ENCODE measurements at places on chromosomes 3 and 15. TPM values are rescaled to one million over a fixed set of nuclear protein-coding genes. Genes with fewer than 3 reads are reported as not detected.

Gene LSAMP
- 0.37 TPM for total RNA-seq

Gene ZNF106
- total RNA-seq: 29.2 TPM

DNA sequence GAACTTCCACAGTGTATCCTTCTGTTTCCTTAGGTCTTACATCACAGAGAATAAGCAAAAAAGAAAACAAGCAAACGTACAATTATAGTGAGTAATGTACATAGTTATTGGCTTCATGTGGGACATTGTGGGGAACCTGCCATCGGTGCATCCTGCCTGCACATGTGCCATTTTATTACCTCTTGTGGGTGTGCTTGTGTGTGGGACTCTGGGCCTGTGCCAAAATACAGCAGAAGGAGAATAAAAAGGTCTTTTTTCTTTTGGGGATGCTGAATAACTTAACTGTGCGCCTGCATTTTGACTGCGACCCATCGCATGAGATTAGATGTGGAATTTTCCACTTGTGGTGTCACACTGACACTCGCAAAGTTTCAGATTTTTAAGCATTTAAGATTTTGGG, 169.6 kb upstream of the DCBLD2 start:
- DNase-seq: no peak

DNA sequence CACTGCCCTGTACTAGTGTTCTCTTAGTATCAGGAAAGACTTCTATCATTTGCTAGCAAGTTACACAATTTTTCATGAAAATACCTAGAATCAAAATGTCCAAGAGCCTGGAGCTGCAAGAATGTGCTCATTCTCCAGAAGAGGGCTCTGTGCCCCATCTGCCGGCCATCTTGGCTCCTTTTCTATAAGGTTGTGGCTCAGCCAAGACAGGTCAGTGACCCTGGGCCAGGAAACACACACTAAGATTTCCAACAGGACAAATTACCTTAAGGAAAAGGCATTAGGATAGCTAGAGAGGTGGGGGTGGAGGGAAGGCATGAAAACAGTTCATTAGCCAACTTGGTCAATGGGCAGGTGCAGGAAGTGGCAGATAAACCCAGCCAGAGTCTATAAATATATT, 20.7 kb downstream of the TIMP4 start:
- peak; percentile 20 for DNase-seq

Gene GOLGA8S
- not detected for total RNA-seq

DNA sequence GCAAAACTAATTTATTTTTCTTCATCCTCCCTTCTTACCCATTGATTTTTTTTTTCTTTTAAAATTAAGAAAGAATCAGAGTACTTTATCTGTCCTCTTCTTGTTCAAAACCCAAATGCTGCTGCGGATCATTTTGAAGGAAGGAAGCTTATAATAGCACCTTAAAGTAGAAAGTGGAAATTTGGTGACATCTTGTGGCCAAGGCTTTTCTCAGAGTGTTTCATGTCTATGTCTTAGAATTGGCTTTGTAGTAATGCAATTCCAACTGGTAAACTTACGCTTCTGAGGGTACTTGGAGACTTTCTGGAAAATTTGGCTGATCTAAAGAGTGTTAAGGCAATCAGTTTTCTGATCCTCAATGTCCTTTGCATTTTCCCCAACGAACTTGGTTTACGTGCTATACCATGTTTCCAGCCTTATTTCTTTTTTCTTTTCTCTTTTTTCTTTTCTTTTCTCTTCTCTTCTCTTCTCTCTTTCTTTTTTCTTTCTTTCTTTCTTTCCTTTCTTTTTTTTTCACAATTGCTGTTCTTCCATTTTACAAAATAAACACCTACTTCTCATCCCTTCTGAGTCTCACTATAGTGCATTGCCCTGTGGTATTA, 30.7 kb downstream of the C3orf38 start:
- DNase-seq: no peak

GRCh38 chr15:52794665-52795463, 4.7 kb upstream of the ONECUT1 start:
- DNase-seq: peak; percentile 74

- DNase-seq: no peak
Observed at GRCh38 chr3:70829092-70829491, 516.7 kb upstream of the MDFIC2 start.

Gene FGD5
- total RNA-seq: 19.8 TPM

GRCh38 chr3:105360003-105360402, 6.7 kb upstream of the ALCAM start:
- DNase-seq: no peak

GRCh38 chr15:30882849-30883433, 20.8 kb upstream of the FAN1 start:
- no peak for DNase-seq

- DNase-seq: no peak
Observed at GRCh38 chr3:149247929-149248691, 26.5 kb upstream of the CP start.

DNA sequence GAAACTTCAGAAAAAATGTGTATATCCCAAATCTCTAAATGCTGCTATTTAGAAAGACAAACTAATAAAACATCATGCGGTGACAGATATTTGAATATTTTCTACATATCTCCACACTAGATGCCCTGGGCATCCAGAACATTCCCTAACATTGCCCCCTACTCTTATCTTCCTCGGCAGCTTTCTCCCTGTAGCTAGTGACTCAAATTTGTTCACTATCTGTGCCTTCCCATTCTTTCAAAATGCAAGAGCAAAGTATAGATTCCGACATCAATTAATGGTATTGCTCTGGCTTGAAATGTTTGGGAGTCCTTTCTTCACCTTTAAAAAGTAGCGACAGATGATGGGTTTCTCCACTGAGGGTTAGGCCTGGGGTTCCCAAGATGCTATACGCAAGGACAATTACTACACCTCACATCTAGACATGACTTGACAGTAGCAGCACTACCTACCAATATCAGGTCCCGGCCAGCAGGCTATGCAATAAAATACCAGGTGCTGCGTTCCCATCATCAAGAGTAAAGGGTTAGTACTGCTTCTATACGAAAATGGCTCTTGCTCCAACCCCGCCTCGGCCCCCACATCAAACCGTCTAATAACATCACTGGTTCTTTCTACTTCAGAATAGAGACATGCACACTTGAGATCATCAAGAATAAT, 631 bp downstream of the UBR1 start:
- peak; percentile 19 for DNase-seq

Gene CHRNA5
- 10.0 TPM for total RNA-seq

Gene FAM227B
- 4.9 TPM for total RNA-seq

Gene PPM1L
- total RNA-seq: 5.7 TPM

GRCh38 chr3:186477876-186478275, 66.3 kb downstream of the CRYGS start:
- no peak for DNase-seq

Gene LINGO1
- 11.9 TPM for total RNA-seq

DNA sequence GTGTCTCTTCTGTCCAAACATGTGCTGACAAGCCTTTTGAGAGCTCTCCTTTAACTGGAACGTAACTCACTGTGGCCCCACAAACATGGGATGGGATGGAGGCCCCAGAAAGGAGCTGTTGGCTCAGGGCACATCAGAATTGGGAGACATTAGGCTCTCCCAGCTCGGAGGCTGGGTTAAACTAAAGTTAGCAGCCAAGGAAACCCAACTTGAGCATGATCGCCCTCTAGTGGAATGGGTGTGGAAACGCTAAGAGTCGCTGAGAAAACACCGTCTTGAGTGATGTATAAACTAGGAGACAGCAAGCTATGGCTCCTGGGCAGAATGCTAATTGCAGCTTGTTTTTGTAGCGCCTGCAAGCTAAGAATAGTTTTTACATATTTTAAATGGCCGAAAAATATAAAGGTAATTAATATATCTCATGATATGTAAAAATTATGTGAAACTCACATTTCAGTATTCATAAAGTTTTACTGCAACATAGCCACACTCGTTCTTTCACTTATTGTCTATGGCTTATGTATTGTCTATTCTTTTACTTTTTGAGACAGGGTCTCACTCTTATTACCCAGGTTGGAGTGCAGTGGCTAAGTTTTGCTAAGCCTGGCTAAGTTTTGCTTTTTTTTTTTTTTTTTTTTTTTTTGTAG, 138.8 kb upstream of the HACD2 start:
- DNase-seq: peak; percentile 86

- DNase-seq: no peak
Observed at GRCh38 chr15:40985541-40986330, 32.5 kb downstream of the CHAC1 start.

Gene UROC1
- total RNA-seq: not detected

- no peak for DNase-seq
Observed at GRCh38 chr3:171699601-171700000, 110.7 kb downstream of the PLD1 start.

- peak; percentile 75 for DNase-seq
Observed at GRCh38 chr3:87792534-87793336, 266.1 kb downstream of the CGGBP1 start.

GRCh38 chr15:35657679-35658311, 111.8 kb upstream of the DPH6 start:
- DNase-seq: no peak

Gene IGSF11
- total RNA-seq: 0.89 TPM

DNA sequence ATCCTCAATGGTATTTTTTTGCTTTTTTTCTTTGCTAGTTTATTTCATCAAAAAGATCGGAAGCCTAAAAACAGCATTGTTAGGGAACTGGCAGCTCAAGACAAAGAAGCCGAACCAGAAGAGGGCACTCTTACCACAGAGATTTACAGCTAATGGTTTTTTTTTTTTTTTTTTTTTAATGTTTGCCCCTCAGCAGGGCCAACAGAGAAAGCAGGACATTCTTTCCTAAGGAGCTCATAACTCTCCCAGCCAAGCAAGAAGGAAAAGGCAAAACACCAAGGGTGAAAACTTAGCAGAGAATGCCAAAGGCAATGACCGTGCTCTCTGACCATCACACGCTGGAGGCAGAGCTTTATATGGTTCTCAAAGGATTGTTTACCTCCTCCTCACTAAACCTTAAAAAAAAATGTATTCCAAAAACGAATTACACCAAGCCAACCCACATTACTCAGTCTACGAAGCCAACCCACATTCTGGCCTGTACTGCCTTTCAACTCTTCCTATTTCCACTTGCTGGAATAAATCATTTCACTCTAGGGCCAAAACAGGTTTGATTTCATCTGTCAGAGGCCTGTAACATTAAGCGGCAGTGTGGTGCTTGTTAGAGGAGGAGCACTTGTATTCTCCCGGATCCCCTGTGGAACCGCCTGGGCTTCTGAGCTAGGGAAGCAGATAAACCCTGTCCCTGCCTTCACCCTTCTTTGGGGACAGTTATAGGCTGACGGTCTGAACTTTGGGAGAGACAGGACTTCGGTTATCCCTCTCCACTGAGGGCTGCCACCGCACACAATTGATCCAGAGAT, 35.6 kb upstream of the GYG1 start:
- peak; percentile 40 for DNase-seq

DNA sequence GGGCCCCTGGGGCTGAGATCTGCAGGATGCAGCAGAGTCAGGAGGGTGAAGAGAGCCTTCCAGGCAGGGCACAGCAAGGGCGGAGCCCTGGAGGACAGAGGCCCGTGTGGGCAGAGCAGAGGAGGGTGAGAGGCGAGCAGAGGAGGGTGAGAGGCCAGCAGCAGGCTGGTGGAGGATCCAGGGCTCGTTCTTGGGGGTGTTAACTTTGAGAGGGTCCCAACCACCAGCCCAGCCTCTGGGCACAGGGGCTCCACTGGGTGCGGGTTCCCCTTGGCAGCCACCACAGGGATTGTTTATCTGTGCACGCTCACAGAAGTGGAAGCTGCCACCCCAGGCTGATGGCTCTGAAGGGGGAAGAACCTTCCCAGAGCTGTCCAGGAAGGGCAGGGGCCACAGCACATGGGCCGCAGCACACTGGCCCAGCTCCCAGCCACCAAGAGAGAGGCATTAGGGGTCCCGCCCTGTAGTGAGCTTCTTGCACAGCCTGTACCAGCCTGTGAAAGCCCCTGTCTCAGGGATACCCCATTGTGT, 9.3 kb upstream of the PLXND1 start:
- DNase-seq: no peak

DNA sequence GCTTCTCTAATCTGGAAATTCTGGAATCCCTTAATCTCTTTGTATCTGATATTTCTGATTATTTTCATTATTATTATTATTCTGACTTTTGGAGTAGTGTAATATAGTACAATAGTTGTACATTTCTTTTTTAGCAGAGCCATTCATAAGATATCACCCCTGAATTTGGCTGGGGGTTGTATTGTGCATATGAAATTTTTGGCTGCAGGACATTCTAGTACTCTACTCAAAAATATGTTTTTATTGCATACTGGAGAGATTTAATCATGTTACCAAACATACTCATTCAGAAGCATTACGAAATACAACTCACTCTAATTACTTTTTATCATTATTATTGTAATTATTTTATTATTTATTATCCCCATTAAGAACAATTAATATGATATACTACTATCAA, 589.7 kb upstream of the KCNMB2 start:
- DNase-seq: no peak

DNA sequence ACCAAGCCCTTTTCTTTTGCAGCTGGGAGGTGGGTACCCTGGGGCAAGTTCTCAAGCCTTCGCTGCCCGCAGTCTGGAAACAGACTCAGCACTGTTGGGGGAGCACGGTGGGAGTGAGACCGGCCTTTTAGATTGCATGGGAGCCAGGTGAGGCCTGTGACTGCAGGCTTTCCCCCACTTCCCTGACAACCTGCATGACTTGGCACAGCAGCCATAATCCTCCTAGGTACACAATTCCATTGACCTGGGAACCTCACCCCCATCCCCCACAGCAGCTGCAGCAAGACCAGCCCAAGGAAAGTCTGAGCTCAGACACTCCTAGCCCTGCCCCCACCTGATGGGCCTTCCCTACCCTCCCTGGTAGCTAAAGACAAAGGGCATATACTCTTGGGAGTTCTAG, 52.2 kb upstream of the CCDC80 start:
- DNase-seq: no peak

GRCh38 chr15:43251871-43252250, 14.9 kb downstream of the TGM5 start:
- no peak for DNase-seq

GRCh38 chr3:50303013-50303815, at the start of gene HYAL1:
TSS of gene HYAL1 (minus strand) at chr3:50303574. CDS start at chr3:50302956, 618 bp downstream.
- peak; percentile 98 for DNase-seq

DNA sequence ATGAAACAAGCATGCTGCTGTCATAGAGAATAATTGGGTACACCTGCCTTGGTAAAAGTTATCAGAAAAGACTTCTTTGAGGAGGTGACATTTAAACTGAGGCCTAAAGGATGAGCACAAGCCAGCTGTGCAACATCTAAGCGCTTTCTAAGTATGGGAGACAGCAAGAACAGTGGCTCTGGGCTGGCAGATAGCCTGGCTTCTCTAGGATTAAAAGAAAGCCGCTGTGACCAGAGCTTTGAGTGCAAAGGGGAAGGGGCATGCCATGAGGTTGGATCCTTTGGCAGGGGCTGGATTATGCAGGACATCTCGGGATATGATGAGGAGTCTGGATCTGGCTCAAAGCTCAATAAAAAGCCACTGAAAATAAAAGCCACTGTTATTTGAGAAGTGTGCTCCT, 99.2 kb downstream of the FBN1 start:
- no peak for DNase-seq
